ENCODE measurements at places on chromosomes 1 and 21.

DNA sequence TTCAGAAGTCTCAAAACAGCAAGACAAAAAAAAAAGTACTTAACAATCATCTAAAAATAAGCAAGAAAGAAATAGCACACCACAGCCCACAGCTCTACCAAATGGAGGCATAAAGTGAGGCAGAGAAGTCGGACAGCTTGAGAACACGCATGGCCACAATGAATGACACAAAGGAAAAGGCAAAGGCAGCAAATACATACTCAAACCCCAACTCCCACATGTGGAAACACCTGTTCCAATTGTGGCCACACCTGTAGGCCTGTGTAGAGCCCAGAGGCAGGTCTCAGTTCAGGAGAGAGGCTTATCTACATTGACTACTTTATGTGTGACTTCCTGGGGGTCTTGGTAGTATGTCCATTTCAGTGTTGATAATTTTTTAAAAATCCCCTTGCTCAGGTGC, 543.5 kb downstream of the LMO4 start:
- DNase-seq: no peak

DNA sequence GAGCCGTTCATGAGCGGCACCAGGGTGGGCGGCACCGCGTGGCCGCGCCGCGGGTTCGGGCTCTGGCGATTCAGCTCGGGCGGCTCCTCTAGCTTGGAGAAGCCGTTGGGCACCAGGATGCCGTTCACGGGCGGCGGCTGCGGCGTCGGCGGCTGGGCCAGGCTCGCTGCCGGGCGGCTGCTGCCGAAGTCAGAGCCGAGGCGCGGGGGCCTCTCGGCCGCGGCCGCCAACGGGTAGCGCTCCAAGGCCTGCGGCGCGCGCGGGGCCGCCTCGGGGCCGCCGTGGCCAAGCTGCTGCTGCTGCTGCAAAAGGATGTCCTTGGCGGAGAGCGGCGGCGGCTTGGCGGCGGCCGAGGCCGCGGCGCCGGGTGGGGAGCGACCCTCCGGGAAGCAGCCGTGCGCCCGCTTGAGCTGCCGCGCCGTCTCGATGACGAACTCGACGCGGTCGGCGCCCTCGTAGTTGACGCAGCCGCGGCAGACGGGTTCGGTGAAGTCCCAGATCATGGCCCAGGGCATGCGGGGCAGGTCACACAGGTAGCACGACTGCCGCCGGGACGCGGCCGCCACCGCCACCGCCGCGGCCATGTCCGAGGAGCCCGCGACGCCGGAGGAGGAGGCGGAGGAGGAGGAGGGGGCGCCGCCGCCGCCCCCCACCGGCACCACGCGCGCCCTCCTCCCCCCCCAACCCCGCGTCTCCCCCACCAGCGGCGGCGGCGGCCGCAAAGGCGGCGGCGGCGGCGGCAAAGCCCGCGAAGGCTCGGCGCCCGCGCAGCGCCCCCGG, 877 bp downstream of the IRF2BP2 start:
- DNase-seq: peak; percentile 70

- no peak for DNase-seq
Measured at GRCh38 chr21:34536820-34537219, 24.8 kb upstream of the KCNE1 start.

GRCh38 chr1:111404588-111404987, 22.9 kb downstream of the OVGP1 start:
- DNase-seq: no peak

- no peak for DNase-seq
Measured at GRCh38 chr1:19210772-19211549, 895 bp upstream of the UBR4 start.

DNA sequence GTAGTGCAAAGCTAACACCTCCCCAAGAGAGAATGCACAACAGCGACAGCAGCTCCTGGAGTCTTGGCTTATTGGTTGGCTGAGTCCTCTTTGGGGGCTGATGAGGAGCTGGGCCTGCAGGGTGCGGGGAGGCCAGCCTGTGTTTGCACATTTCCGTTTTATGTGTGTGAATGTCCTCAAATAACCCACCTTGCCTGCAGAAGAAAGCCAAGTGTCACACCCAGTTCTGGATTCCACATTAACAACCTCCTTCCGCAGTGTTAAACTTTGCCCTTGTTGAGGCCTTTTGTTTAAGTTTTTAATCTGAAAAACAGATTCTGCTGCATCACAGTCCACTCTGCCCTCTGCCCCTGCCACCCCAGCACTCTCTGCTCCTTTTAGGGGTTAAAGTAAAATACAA, 274.5 kb downstream of the TM2D1 start:
- no peak for DNase-seq

DNA sequence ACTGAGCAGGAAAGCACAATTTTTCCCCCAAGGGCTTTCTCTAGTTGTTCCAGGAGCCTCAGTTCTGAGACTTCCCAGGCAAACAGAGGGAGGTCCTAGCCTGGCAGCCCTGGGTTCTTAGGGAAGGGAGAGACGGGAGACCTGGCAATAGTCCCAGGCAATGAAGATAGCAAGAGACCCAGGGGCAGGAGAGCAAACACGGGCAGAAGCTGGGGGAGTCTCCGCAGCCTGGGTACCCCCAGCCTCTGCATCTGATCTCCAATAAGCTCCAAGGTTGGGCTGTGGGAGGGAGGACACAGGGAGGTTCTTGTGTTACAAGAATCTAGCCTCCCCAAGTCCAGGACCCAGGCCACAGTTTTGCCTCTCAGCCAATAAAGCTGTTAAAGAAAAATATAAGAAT, 2.4 kb downstream of the BLACAT1 start:
- no peak for DNase-seq

- no peak for DNase-seq
Measured at GRCh38 chr1:210776712-210777111, 357.2 kb downstream of the KCNH1 start.

- DNase-seq: no peak
Measured at GRCh38 chr1:155171836-155172731, 1.0 kb downstream of the KRTCAP2 start.

- peak; percentile 35 for DNase-seq
Measured at GRCh38 chr1:230820568-230820967, 47.8 kb downstream of the C1orf198 start.

DNA sequence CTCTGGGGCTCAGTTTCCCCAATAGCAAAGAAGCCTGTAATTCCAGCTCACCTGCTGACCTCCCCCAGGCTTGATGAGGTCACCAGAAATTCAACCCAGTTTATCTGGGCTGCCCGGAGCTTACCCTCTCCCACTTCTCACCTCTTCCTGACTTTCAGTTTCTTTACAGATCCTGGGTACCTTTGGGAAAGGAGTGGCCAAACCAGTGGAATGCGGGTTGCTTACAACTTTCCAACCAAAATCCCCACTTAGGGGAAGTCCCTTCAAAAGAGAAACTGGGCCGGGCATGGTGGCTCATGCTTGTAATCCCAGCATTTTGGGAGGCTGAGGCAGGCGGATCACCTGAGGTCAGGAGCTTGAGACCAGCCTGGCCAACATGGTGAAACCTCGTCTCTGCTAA, 5.9 kb upstream of the MARCKSL1 start:
- DNase-seq: no peak

DNA sequence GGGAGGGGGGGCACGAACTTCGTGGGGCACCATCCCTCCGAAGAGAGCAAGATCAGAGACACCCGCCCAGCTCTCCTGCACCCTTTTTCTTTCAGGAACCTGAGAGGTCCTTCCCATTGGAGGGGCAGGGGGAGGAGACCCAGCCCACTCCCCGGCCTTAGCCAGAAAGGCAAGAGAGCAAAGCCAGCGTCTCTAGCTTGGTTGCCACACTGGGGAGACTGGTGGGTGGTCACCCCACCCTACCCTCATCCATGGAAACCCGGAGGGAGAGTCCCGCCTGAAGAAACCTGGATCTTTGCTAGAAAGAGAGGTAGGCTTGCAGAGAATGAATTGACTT, 246 bp downstream of the ATP2B4 start:
- no peak for DNase-seq

DNA sequence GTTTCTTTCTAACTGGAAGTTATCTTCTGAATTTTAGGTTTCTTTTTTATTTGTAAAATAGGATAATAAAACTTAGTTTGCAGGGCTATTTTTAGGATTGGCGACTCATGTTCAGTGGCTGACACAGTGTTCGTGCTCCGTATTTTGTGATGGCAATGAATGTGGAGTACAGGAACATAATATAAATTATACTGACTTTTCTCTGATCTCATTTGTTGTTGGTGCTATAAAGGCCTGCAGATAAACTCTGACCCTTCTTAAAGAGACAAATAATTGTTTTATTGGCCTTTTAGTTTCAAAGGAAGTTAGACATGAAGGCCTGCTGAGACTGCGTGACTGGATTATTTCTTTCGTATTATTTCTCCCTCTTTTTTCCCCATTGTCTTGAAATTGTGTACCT, 339.6 kb downstream of the PDE4B start:
- no peak for DNase-seq

GRCh38 chr1:173249349-173249748, 42.2 kb upstream of the TNFSF4 start:
- no peak for DNase-seq

DNA sequence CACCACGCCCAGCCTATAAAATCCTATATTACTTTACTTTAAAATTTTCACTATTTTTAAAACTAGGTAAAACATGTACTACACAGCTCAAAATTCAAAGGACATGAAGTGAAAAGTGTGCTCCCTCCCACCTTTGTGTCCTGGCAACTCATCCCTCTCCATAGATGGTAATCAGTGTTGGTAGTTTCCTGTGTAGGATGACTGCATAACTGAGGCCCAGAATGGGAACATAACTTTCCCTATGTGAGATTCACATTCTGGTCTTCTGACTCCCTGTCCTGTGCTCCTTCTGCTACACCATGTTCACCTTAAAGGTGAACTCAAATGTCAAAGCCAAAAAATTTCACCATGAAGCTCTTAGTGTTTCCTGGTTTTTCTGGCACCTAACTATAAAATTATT, 39.3 kb downstream of the XKR8 start:
- no peak for DNase-seq

- no peak for DNase-seq
Measured at GRCh38 chr21:46202592-46203202, 18.4 kb upstream of the SPATC1L start.

- DNase-seq: no peak
Measured at GRCh38 chr1:165342168-165342567, 14.3 kb downstream of the LMX1A start.

DNA sequence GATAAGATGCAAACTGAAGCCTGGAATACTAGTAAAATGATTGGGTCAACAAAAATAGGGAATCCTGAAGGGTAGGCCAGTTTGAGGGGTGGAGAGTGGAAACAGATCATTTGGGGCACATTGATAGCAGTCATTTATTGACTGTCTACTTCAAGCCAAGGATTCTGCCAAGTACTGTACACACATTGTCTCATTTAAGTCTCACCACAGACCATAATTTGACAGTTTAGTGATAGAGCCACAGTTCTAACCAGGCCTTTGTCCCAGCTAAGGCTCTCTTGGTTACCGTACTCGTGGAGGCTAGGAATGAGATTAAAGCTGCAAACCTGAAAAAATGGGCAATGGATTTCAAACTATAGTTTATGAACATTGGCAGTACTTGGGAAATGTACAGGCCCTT, 11.2 kb downstream of the RBM15 start:
- no peak for DNase-seq

DNA sequence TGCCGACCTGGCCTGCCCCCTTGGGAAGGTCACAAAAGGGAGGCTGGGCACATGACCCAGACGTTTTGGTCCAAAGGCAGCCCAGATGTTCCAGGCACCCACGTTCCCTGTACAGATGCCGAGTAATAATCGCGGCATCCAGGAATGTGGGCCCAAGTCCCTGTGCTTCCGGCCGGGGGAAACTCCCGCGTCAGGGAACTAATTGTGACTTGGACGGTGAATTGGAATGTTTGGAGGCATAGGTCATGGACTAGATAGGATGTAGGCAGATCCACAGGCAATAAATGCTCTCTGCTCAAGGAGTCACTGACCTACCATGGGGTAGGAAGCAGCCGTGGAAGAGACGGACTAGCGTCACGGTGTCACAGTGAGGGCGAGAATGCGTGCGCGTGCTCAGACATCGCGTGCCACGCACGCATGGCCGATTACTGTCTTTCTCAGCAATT, 178.4 kb downstream of the DUSP10 start:
- DNase-seq: no peak

DNA sequence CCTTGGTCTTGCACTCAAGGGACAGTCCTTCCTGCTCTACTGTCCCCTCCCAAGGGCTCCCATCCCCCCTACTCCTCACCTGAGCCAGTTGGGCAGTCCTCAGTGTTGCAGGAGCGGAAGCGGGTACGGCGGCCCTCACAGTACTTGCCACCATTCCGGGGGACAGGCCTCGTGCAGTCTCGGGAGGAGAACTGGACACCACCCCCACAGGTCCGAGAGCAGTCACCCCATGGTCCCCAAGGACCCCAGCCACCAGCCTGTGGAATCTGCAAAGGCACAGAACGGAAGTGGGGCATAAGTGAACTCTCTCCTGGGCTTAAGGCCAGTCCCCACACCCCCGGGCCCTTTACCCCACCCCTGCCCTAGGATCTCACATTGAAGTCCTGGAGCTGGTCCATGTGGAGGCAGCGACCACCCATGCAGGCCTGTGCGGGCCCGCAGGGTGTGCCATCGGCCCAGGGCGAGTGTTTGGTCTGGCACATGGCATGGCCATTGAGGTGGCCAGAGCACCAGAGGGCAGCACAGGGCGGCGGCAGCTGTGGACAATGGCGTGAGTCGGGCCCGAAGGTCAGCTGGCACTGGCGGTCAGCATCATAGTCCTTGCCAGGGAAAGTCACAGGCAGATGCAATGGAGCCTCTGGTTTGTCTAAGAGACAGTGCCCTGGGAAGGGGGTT, 5.2 kb downstream of the ADAMTS4 start:
- DNase-seq: no peak

GRCh38 chr1:222583079-222583478, 6.7 kb downstream of the TAF1A start:
- no peak for DNase-seq

GRCh38 chr1:198584163-198584562, 43.7 kb upstream of the ATP6V1G3 start:
- DNase-seq: no peak

- DNase-seq: no peak
Measured at GRCh38 chr1:158272681-158273080, 17.0 kb upstream of the CD1C start.

GRCh38 chr1:245875581-245876261, 631.4 kb downstream of the SMYD3 start:
- DNase-seq: no peak

DNA sequence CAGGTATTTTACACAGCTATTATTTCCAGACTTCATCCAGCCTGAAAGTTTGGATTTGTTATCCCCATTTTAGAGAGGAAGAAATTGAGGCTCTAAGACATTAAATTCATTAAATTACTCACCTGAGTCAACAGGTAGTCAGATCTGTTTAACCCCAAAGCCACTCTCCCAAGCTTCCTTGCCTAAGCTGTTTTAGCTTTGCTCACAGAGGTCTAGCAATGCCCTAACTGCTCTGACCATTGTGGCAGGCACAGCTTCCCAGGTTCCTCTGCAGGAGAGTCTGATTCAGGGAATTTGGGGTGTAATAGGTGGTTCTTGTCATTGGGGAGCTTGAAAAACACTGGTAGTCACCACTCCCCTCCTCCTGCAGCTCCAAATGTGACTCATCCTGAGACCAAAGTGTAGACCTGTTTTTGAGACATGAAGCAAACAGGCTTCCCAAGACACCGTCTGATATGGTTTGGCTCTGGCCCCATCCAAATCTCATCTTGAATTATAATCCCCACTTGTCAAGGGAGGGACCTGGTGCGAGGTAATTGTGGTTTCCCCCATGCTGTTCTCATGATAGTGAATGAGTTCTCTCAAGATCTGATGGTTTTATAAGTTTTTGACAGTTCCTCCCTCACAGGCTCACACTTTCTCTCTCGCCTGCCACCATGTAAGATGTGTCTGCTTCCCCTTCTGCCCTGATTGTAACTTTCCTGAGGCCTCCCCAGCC, 142.8 kb upstream of the DNAH14 start:
- DNase-seq: no peak

- DNase-seq: no peak
Measured at GRCh38 chr1:239909898-239910297, 181.8 kb upstream of the FMN2 start.

- no peak for DNase-seq
Measured at GRCh38 chr21:42836767-42837301, 42.5 kb downstream of the WDR4 start.
